Hippocampal formation (tissue), 2 donors: ENCODE measurements at places on chromosomes 1 and 21.

DNA sequence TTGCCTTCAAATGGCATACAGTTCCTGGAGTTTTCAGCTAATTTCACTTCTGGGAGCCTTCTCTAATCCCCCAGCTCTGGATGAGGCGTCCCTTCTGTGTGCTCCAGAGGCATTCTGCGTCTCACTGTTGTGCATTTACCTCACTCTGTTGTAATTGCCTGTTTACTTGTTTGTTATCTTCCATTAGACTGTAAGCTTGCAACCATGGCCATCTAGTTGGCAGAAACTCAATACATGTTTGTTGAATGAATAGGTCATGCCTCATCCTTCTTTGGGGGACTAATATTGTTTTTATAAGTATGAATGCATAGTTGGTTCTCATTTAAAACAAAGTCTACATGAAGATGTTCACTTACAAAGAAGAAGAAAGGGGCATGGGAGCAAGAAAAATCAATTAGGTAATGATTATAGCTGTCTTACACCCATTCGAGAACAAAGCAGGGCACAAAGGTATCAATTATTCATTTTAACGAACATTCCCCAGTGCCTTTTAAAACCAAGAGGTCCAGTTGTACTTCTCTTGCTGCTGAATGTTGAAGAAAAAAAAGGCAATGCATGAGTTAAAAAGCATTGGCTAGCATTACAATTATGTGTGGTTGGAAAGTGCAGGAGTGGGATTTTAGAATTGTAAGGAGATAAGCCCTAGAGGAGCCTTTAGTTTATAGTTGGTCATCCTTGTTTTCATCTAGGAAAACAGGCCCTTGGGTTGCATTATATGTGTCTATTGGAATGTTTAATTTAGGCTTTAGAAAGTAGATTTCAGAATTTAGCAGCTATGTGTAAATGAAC, 6.0 kb downstream of the RGL1 start:
- DNase-seq: no peak

DNA sequence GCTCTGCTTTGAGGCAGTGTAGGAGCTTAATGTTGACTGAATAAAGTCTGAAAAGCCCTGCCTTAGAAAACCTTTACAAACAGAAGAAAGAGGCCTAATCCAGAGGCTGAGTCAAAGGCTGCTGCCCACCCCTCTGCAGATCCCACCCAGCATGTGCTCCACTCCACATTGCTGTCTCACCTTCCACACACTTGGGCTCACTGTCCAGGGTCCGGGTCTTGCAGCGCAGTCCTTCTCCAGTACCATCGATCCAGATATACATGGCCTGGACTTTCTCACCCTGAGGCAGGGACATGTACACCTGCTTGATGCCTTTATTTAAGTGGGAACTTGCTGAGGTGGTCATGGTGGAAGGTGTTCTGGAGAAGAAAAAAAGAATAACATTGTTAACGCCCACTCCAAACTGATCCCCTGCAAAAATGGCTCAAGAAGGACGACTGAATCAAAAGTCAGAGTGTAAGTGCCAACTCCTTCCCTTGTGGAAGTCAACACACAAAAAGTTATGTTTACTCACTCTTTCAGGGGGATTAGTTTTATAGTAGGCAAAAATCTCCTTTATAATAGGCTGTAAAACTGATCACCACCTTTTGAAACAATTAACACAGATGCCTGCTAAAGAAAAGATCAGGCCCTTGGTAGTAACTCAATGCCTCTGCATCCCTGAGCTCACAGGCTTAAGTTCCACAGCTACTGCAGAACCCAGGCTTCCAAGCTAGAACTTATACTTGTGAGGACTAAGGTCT, 3.0 kb downstream of the GLUL start:
- no peak for DNase-seq

GRCh38 chr1:229671310-229671709, 45.3 kb downstream of the URB2 start:
- DNase-seq: no peak

DNA sequence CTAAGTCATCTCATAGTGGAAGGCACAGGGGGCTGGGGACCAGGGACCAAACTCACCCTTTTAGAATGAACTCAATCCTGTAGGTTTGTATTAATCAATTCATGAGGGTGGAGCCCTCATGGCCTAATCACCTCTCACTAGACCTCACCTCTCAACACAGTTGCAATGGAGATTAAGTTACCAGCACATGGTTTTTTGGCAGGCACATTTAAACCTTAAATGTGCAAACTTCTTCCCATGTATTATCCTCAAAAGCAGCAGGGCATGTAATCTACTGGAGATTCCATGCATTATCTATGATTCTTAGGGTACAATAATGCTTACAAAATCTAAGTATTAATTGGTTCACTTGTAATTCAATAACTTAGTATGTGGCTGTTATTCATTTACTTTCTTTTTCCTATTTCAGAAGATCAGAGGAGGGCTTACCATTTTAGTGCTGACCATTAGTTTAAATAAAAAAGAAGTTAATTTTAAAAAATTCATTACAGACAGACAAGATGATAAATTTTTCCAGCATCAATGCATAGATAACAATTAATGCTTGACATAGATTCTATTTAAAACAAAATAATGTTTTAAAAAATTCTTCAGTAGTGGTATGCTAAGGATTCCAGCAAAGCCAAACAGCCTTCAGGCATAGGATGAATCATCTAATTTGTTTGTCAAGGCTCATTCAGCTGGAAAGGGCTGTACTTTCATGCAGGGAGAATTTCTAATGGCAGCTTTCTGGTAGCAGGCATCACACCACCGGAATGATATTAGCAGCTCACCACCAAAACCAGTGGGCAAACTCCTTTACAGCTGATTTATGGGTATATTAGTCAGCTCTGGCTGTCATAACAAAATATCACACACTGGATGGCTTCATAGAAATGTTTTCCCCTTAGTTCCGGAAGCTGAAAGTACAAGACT, 124.6 kb upstream of the ZNF648 start:
- DNase-seq: no peak
